ENCODE measurements at places on chromosomes 1 and 21. TPM values are rescaled to one million over a fixed set of nuclear protein-coding genes. Genes with fewer than 3 reads are reported as not detected.
A peak's percentile ranks its signal among the peaks of the same experiment; 100 is the strongest.

DNA sequence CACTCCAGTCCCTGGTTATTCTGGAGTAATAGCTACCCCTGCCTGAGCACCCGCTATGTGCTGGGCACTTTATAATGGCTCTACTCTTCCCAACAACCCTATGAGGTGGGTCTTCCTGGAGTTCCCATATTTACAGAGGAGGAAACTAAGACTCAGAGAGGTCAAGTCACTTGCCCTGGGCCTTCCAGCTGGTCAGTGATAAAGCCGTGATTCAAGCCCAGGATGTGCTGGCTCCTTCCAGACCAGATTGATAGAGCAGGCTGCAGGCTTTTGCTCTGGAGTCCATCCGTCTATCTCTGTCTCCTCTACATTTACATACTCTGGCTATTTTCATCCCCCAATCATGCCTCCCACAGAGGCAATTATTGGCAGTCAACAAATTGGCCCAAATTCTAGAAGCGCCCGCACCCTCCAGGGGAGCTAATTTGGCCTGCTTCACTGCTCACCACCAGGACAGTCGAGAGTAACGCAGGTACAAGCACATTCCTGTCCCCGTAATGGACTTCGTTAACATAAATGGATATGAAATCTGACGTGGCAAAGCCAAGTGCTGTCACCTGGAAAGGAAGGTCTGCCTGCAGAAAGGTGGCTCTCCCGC lies 39.8 kb upstream of the SELENON start:
- DNase-seq: no peak
- no peak overlapping the region for H3K27ac ChIP-seq
- H3K4me3 ChIP-seq: no peak overlapping the region
- H3K27me3 ChIP-seq: no peaks in the 10 kb centered on the region

DNA sequence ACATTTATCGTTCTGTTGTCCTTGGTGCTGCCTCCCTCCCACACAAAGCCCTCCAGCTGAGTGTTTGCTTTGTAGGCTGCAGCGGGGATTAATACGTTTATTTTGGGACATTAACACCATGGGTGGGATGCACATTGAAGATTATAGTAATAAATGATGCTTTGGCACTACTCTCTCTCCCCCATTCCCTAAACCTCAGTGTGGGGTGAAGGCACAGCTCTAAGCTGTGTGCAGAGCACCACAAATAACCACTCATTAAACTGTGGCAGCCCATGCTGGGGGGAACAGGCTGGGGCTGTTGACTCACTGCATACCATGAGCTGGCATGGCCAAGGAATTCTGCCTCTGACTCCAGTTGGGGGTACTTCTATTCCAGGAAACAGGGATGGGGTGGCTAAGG lies 7.7 kb downstream of the PCP4L1 start:
- H3K4me1 ChIP-seq: no peaks in the 10 kb centered on the region
- DNase-seq: no peak
- H3K27ac ChIP-seq: no peak overlapping the region
- H3K36me3 ChIP-seq: no peaks in the 10 kb centered on the region
- no peak overlapping the region for H3K4me3 ChIP-seq

GRCh38 chr21:37551331-37551992 lies 184.9 kb downstream of the DYRK1A start:
- DNase-seq: no peak
- H3K4me1 ChIP-seq: peaks cover 3% of the 10 kb centered on the region
- H3K36me3 ChIP-seq: no peaks in the 10 kb centered on the region
- peaks cover 37% of the 10 kb centered on the region for H3K27me3 ChIP-seq

GRCh38 chr1:214107322-214108096 lies 119.7 kb downstream of the PROX1 start:
- H3K36me3 ChIP-seq: no peaks in the 10 kb centered on the region
- no peaks in the 10 kb centered on the region for H3K4me1 ChIP-seq
- DNase-seq: no peak
- no peak overlapping the region for H3K4me3 ChIP-seq
- no peak overlapping the region for H3K27ac ChIP-seq

GRCh38 chr1:24961961-24962861 lies 32.1 kb upstream of the RUNX3 start:
- H3K4me3 ChIP-seq: no peak overlapping the region
- no peak for DNase-seq
- no peaks in the 10 kb centered on the region for H3K36me3 ChIP-seq
- H3K27me3 ChIP-seq: peaks cover 5% of the 10 kb centered on the region

DNA sequence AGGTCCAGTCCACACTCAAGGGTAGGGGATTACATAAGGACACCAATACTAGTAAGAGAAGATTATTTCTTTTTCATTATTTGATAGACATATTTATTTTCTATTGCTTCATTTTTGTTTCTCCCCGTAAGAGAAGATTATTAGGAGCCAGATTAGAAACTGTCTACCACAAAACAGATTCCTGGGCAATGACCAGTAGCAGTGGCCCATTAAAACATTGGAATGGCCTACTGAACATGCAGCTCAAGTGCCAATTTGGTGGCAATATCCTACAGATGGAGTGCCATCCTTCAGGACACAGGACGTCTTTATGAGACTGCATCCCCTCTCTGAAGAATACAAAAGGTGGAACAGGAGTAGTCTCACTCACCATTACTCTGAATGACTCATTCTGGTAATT lies 34.0 kb upstream of the ARHGAP29 start:
- no peaks in the 10 kb centered on the region for H3K36me3 ChIP-seq
- H3K4me3 ChIP-seq: no peak overlapping the region
- H3K27me3 ChIP-seq: no peaks in the 10 kb centered on the region
- DNase-seq: no peak
- no peaks in the 10 kb centered on the region for H3K4me1 ChIP-seq

- no peak overlapping the region for H3K4me3 ChIP-seq
- peaks cover 5% of the 10 kb centered on the region for H3K27me3 ChIP-seq
Observed at GRCh38 chr1:203338335-203339036, 12.4 kb downstream of the FMOD start.

- H3K4me3 ChIP-seq: no peak overlapping the region
- H3K36me3 ChIP-seq: no peaks in the 10 kb centered on the region
- DNase-seq: no peak
- no peaks in the 10 kb centered on the region for H3K27me3 ChIP-seq
- H3K27ac ChIP-seq: no peak overlapping the region
- no peaks in the 10 kb centered on the region for H3K4me1 ChIP-seq
Observed at GRCh38 chr1:236760480-236760879, 34.6 kb upstream of the MTR start.

- no peaks in the 10 kb centered on the region for H3K27me3 ChIP-seq
- H3K4me1 ChIP-seq: no peaks in the 10 kb centered on the region
- no peak overlapping the region for H3K4me3 ChIP-seq
- no peaks in the 10 kb centered on the region for H3K36me3 ChIP-seq
Observed at GRCh38 chr1:216314379-216315095, 108.7 kb downstream of the USH2A start.

- DNase-seq: no peak
- peaks cover 13% of the 10 kb centered on the region for H3K36me3 ChIP-seq
- H3K4me3 ChIP-seq: no peak overlapping the region
- no peak overlapping the region for H3K27ac ChIP-seq
Observed at GRCh38 chr1:86713477-86713876, 9.1 kb downstream of the SH3GLB1 start.

DNA sequence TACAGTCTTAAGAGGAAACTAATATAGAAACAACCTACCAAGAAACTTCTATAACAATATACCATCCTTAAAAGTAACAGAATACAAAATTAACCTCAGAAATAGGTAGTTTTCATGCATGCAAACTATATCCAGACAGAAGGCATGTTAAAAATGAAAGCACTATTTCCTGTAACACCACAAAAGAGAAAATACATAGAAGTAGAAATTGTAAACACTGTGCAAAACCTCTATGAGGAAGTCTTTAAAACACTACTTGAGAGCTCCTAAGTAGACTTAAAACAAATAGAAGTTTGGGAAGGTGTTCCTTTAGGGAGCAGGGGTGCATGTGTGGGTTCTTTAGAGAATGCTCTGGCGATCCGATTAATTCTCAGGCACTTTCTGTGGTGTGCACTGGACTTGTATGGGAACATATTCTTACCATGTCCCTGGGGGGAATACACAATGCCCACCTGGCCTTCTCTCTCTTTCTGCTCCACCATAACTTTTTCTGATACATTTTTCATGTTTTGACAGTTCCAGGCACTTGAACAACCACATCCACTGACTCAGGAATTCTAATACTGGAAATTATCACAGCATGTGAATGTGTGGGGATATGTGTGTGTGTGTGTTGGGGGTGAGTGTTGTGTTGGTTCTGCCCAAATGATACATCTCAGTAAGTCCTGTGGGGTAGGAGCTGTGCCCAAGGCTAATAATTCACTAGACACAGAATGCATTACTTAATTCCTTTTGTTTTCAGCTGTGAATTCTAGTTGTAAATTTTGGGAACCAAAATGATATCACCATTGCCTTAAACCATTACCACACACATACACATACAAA lies 866.3 kb upstream of the B3GALT2 start:
- H3K36me3 ChIP-seq: no peaks in the 10 kb centered on the region
- H3K27me3 ChIP-seq: no peaks in the 10 kb centered on the region
- DNase-seq: no peak
- peaks cover 27% of the 10 kb centered on the region for H3K4me1 ChIP-seq

DNA sequence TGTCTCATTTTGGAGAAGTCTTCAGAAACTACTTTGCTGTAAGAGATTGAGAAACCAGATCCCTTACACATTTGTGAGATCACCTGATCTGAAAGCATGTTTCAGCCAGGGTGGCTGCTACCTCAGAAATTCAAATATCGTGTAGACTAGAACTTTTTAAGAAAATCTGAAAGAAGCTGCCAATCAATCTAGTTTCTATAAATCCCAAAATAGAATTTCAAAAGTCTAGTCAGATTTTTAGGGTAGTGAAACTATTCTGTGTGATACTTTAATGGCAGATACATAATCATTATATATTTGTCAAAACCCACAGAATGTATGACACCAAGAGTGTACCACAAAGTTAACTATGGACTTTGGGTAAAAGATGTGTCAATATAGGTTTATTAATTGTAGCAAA lies 79.9 kb upstream of the PLPPR5 start:
- no peaks in the 10 kb centered on the region for H3K27me3 ChIP-seq
- no peak overlapping the region for H3K4me3 ChIP-seq
- H3K36me3 ChIP-seq: no peaks in the 10 kb centered on the region
- no peaks in the 10 kb centered on the region for H3K4me1 ChIP-seq

DNA sequence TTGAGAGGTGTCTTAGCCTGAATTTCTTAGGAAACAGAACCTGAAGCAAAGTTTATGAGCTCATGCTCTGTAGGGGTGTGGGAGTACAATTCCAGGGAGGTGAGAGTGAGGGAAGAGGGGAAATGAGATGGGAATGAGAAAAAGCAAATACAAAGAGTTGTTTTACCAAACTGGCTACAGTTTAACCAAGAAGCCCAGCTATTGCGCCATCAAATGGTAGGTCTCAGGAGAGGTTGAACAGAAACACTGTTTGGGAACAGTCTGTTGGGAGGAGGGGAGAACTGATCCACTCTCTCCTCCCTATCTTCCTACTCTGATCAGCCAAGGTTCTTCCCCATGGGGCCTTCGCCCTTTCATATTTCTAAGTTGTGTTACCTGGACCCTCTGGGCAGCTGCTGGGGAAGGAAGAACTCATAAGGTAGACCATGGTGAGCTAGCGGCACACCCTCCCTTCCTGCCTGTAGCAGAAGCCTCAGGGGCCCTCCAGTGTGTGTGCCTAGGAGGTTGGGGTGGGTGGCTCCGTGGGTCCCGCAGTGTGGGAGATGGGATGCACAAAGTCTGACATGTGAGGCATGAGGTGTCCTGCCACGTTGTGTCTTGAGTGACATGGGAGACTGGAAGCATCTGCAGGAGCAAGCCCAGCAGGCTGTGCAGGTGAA lies 120.5 kb downstream of the UCK2 start:
- no peak for DNase-seq
- H3K4me3 ChIP-seq: no peak overlapping the region
- H3K27me3 ChIP-seq: peaks cover 10% of the 10 kb centered on the region
- H3K27ac ChIP-seq: no peak overlapping the region
- H3K4me1 ChIP-seq: no peaks in the 10 kb centered on the region
- H3K36me3 ChIP-seq: no peaks in the 10 kb centered on the region

GRCh38 chr1:231679109-231679508 lies 52.5 kb downstream of the DISC1 start:
- H3K36me3 ChIP-seq: no peaks in the 10 kb centered on the region
- H3K27ac ChIP-seq: no peak overlapping the region
- peaks cover 3% of the 10 kb centered on the region for H3K27me3 ChIP-seq
- H3K4me3 ChIP-seq: no peak overlapping the region
- DNase-seq: no peak
- H3K4me1 ChIP-seq: peaks cover 8% of the 10 kb centered on the region

- H3K27me3 ChIP-seq: peaks cover 2% of the 10 kb centered on the region
- DNase-seq: no peak
- no peaks in the 10 kb centered on the region for H3K4me1 ChIP-seq
- H3K4me3 ChIP-seq: no peak overlapping the region
- no peak overlapping the region for H3K27ac ChIP-seq
Observed at GRCh38 chr1:96688767-96689166, 32.8 kb upstream of the PTBP2 start.

DNA sequence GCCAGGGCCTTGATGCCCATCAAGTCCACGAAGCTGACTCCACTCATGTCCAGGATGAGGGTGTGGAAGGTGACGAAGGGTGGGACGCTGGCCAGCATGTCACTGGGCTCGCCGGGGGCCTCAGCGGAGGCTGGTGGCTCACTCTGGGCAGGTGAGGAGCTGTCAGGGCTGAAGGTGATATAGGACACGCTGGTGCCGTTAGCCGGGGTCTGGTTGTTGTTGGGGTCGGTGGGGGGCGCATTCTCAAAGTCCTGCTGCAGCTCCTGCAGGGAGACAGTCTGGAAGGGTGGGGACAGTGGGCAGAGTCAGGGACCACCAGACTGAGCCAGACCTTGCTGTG lies 21.7 kb downstream of the SLC26A9 start:
- no peaks in the 10 kb centered on the region for H3K36me3 ChIP-seq
- H3K27ac ChIP-seq: no peak overlapping the region
- DNase-seq: no peak
- no peaks in the 10 kb centered on the region for H3K4me1 ChIP-seq
- no peaks in the 10 kb centered on the region for H3K27me3 ChIP-seq

- peaks cover 26% of the 10 kb centered on the region for H3K4me1 ChIP-seq
- peaks cover 11% of the 10 kb centered on the region for H3K36me3 ChIP-seq
Observed at GRCh38 chr1:166836733-166837132, 2.5 kb upstream of the POGK start.

GRCh38 chr1:966704-967300 lies 520 bp downstream of the PLEKHN1 start:
- peak overlapping the region; percentile 47 for H3K27ac ChIP-seq
- no peaks in the 10 kb centered on the region for H3K27me3 ChIP-seq
- peak; percentile 41 for DNase-seq
- H3K36me3 ChIP-seq: no peaks in the 10 kb centered on the region
- peak overlapping the region; percentile 66 for H3K4me3 ChIP-seq

FAM78B gene
- total RNA-seq: 0.56 TPM

OR2L8 gene
- total RNA-seq: 1.2 TPM

AXDND1 gene
- not detected for total RNA-seq

PIGC gene
- 34.5 TPM for total RNA-seq

AMPD1 gene
- total RNA-seq: not detected

MAD2L2 gene
- total RNA-seq: 23.0 TPM
